Brain pericyte (primary cell): ENCODE measurements at places on chromosomes 5 and 9.

DNA sequence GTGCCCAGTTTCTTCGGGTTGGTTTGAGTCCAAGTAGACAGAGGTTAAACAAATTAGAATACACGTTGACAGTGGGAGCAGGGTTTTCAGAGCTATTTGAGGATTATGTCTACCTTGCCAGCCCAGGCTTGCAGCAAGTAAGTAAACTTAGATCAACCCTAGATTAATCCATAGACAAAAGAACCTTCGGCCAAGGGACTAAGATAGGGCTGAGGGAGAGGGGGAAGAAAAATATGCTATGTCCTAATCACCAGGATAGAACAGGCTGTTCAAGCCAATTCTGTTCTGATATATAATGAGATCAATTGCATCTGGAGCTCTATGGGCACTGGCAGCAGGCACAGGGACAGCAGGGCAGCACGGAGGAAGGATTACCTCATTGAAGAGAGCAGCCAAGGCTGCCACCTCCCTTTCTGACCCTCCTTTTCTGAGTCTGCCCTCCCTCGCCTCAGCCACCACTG lies 377.7 kb downstream of the PIK3R1 start:
- no peak for DNase-seq

- DNase-seq = no peak
Measured at GRCh38 chr5:73007051-73007450, 51.2 kb downstream of the FCHO2 start.

DNA sequence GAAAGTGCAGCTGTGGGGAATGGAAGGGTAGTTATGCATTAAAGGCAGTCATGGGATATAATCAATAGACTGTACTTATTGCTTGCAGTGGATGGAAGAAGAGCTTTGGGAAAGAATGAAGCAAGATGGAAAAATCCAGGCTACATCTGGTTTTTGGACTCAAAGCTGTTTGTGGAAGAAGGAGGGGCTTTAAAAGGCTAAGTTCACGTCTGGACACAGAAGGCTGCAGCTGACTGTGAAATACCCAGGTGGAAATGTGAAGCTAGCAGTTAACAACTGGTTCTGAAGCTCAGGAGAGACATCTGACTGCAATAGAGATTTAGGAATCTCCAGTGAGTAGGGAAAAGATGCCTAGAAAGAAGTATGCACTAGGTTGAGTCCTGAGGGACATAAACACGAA lies 43.2 kb upstream of the TIMD4 start:
- DNase-seq = no peak

DNA sequence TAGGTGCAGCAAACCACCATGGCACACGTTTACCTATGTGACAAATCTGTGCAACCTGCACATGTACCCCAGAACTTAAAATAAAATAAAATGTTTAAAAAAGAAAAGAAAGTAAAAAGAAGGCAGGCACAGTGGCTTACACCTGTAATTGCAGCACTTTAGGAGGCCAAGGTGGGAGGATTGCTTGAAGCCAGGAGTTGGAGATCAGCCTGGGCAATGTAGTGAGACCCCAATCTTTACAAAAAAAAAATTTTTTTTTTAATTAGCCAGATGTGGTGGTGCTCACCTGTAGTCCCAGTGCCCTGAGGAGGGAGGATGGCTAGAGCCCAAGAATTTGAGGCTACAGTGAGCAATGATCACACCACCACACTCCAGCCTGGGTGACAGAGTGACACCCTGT lies 12.5 kb upstream of the LHFPL2 start:
- DNase-seq = no peak

DNA sequence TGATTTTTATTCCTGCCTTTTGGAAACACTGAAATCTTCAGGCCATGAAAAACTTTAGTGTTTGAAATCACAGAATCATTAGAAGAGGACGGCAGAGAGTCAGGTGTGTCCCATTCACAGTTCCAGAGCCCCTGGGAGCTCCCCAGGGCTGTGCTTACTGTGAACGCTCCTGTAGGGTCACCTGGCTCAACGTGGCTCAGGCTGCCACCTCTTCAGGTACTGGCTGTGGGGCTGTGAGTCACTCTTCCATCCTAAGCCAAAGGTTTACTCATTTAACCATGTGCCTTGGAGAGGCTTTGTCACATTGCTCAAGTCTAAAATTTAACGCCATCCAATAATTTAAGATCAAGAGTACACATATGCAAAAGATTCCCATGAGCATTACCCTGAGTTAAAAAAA lies 50.2 kb upstream of the FSTL4 start:
- DNase-seq = no peak

GRCh38 chr9:111037708-111038330 lies 451 bp downstream of the LPAR1 start:
- DNase-seq = no peak

DNA sequence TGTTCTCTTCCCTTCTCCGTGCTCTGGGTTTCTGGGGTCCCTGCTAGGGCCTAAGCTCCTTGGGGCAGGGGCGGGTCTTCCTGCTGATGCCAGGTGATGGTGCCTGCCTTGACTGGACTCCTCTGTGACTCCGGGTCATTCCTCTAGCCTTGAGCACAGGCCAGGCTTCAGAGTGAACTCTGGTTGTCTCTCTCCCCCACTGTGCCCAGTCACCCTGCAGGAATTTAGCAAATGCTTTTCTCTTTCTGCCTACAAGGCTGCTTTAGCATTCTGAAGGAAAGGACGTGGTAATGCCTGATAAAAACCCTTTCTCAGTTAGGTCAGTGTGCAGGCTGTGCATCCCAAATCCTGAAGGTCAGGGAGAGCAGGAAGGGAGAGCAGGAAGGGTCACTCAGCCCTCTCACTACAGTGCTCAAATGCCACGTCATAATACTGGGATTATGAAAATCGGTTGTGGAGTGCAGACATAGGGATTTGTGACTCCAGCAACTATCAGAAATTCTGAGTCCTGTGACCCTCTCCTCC lies 2.7 kb downstream of the CXCL14 start:
- DNase-seq = no peak

- DNase-seq = no peak
Measured at GRCh38 chr9:82404881-82405280, 416.3 kb downstream of the SPATA31D1 start.

DNA sequence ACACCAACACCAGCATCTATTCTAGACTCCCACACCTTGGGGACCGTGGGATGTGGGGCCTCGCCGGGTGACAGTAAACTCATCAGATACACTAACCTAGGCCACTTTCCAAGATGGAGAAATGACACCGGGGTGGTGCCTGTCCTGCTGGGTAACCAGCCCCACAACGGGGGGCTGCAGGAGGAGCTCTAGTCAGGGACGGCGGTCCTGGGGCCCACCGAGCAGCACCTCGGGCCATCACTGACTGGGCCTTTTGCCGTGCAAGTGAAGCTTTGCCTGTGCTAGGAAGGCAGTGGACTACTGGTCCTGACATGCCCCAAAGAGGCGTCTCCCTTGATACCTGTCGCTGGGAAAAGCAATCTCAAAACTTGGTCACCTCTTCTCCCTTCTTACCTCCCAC lies 260.3 kb upstream of the IRX1 start:
- no peak for DNase-seq

DNA sequence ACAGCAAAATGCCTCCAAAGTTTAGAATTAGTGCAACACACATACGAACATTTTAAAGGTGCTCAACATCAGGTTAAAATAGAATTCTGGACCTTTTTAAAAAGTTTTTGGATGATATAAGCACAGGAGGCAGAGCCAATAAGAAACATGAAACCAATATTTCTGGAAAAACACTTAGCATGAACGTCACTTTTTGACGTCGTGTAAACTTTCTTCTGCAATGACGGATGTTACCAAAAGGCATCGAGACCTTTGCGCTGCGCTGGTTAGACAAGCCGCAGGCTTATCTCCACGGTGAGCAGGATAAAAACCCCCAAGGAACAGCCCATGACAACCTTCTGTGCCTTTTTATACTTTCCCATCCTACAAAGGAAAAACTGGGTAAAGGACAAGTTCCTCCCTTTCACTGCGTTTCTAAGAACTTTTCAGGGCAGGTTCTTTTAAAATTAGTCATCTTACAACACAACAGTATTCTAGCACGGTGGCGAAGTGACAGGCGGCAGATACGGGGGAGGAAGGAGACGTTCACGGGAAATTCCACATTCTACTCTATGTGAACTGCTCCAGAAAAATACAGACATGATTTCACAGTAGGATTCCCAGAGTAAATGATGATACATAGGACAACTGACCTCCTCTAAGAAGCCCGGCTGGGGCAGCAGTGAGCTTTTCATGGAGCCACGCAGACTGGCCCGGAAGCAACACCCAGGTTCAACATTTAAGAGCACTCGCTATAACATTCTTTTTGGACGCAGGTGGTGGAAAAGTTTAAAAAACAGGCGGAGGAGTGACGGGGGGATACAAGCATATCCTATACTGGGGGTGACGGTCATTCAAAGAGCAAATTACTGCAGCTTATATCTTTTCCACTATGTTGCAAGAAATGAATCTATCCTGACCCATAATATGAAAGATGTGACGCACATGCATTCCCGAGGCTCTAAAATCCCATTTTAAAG lies 52.4 kb downstream of the USP20 start:
- no peak for DNase-seq

- DNase-seq = no peak
Measured at GRCh38 chr9:123445981-123446610, 90.1 kb downstream of the CRB2 start.

DNA sequence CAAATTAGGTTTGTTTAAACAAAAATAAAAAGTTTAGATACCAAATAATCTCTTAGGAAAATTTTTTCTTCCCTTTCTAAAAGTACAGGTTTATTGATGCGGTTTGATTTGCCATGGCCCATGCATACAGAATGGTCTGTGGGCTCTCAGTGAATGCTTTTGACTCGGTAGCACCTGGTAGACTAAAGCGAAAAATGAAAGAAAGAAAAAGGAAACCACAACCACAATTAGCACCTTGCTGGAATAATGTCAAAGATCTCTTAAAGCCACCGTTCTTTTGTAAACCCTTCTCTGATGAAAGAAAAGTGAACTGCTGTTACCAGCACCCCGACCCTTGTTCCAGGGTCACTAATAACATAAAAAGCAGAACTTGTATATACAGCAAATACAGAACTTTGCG lies 157.9 kb downstream of the NFIB start:
- DNase-seq = no peak

- DNase-seq = no peak
Measured at GRCh38 chr5:7207979-7208378, 188.0 kb upstream of the ADCY2 start.

GRCh38 chr5:30106596-30106995 lies 1086.9 kb upstream of the CDH6 start:
- no peak for DNase-seq
